NCI-H510A treated with DMSO at 0.1 percent for 48 hours (cell line): ENCODE measurements at places on chromosomes 3 and 15.

DNA sequence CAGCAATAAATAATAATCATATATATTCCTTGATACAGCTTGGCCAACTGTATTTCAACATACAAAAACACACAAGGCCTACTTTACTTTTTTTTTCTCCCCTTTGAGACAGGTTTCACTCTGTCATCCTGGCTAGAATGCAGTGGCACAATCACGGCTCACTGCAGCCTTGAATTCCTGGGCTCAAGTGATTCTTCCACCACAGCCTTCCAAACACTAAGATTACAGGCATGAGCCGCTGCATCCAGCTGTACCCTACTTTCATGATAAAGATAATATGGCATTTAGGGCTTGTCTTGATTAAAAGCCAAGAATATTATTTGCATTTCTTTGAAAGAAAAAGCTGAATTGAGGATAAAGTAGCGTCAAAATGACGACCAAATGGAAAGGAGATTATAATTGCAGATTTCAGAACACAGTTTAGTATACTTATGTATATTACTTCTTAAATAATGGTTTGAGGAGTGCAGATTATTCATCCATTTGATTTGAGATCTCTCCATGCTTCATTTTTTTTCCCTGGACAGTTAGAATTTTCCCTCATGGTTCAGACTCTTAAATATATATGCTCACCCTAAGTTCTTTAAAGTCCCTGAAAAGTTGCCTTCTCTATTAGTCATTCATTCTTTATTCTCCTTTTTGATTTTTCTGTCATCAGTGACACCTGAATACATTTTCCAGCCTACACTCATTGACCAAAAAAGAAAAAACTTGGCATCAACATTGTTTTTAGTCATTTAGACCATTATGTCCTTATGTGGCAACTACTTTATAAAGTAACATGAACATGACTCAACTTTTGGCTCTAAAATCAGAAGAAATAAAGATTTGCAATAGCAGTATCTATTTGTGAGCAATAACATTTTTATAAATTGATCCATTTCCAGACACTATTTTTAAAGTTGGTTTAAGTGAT is 48.5 kb upstream of the MLF1 start:
- DNase-seq: no peak

GRCh38 chr15:82919231-82919886 is 33.2 kb downstream of the HOMER2 start:
- DNase-seq: no peak

- no peak for DNase-seq
Measured at GRCh38 chr3:12138044-12138443, 20.7 kb downstream of the TIMP4 start.

DNA sequence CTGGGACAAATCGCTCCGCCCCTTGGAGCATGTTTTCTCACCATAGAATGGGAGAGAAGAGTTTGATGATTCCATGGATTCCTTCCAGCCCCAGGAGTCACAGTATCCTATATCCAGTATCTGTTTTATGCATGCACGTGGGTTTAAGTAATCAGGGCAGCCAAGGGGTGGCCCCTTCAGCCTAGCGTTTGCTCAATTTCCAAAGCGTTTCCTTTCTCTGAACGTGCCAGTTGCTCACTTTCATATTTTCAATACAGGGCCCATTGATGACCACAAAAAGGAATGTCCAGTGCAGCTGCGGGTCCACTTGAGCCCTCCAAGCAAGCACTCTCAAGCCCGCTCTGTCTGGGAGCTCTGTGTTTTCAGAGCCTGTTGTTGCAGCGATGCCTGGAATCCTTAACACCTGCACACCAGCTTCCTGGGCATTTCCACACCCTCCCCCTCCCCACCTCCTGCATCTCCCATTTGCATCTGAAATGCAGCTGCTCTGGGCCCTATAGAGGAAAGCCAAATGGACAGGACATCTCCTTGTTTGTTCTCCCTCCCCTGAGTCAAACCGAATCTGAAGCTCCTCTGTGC is 164.3 kb upstream of the LPP start:
- DNase-seq: peak; percentile 91

- DNase-seq: no peak
Measured at GRCh38 chr3:12946251-12946648, 104.9 kb upstream of the RPL32 start.

GRCh38 chr3:56355570-56356185 is 112.6 kb downstream of the ERC2 start:
- DNase-seq: no peak

- no peak for DNase-seq
Measured at GRCh38 chr3:42001777-42002176, 39.9 kb upstream of the ULK4 start.

DNA sequence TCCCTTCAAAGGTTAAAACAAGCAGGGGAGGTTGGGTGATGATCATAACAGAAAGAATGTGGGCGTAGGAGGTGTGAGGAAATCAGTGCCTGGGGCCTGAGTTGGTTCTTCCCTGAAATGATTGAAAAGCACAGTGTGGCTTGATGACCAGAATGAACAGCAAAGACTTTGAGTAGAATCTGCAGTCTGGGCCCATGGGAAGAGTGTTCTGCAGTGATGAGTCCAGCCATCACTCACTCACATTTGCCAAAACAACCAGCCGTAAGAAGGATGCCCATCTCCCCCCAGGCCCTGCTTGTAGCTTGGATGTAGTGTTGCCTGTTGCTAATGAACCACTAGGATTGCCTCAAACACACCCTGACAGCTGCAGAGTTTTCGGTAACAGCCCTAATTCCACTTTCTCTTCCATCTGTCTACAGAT is 67.9 kb downstream of the VGLL3 start:
- DNase-seq: no peak

GRCh38 chr15:55183679-55184078 is 13.1 kb downstream of the RSL24D1 start:
- no peak for DNase-seq

DNA sequence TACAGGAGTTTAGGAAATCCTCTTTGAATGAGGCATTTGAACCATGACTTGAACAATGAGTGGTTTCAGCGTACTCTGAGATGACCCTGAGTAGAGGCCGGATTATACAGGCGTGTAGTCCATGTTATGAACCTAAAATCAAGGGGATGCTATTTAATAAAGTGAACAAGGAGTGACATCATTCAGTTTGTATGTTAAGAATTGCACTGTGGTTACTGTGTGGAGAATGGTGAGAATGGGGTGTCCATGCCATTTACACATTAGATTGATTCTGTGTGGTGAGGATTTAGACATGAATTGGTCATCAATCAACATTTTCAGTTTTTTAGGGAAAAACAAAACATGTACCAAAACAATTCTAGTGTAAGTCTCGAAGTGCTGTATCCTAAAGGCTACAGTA is 65.8 kb downstream of the TPRG1 start:
- DNase-seq: no peak
